ENCODE measurements at places on chromosomes 7 and 10.

GRCh38 chr10:24257588-24257987, 48.6 kb downstream of the KIAA1217 start:
- DNase-seq: no peak

GRCh38 chr7:68488341-68489060, 1109.8 kb upstream of the AUTS2 start:
- DNase-seq: no peak

DNA sequence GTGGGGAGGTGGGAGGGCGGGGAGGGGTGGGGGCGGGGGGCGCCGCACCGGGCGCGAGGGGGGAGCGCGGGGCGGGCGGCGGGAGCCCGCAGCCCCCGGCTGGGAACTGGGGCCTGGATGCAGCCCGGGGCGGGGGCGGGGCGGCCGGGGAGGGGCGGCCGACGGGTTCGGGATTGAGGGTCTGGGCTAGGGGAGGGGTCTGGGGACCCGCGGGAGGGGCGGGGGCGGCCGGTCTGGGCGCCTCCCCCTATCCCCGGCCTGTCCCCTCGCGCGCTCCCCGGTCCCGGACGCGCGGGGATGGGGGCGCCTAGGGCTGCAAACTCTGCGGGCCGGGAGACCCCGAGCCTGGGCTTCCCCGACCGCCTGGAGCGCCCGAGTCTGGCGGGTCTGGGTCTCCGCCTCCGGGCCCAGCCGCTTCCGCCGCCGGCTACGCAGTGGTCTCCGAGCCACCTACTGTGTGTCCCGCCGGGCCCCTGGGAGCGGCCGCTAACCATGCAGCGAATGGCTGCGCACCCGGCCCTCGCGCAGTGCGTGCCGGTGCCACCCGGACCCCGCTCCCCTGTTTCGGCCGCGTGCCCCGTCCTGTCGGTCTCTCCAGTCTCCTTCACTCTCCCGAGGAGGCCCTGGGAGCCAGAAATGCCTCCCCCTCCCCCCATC, 375 bp upstream of the FGF8 start:
- DNase-seq: no peak

DNA sequence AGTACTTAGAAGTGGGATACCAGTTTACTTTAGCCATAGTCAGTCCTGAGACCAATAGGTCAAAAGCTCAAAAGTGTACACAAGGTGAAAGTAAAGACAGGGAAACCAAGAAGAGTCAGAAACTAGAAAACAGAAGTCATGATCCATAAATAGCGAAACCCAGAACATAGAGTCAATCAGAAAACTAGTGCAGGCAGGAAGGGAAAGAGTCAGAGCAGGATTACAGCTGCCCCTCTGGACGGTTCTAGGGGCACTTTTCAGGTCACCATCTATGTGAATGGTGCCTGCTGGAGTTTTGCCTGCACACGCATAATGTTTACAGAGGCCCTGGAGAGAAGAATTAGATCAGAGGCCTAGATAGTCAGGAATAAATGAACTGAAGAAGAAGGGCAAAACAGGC, 22.4 kb upstream of the DMTF1 start:
- no peak for DNase-seq

DNA sequence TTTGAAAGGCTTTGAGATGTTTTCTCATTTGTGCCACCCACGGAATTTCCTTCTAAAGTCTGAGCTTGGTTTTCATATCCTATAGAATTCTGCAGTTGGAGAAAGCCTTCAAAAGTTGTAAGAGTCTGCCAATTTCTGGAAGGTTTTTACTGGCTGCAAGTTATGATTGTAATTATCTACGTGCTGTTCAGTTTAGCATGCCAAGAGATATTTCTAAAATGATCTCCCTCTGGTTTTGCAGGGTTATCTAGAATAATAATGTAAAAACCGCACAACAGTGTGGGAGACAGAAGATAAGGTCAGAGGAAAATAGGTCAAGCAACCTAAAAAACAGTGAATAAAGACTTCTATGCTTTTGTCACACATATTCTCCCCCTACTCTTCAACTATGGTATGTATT, 69.3 kb downstream of the MTERF1 start:
- no peak for DNase-seq

- DNase-seq: no peak
Observed at GRCh38 chr7:15571301-15571878, 9.6 kb upstream of the AGMO start.

GRCh38 chr7:154598864-154599263, 404.1 kb downstream of the PAXIP1 start:
- DNase-seq: no peak

- DNase-seq: no peak
Observed at GRCh38 chr10:74052994-74053393, 55.1 kb downstream of the VCL start.

DNA sequence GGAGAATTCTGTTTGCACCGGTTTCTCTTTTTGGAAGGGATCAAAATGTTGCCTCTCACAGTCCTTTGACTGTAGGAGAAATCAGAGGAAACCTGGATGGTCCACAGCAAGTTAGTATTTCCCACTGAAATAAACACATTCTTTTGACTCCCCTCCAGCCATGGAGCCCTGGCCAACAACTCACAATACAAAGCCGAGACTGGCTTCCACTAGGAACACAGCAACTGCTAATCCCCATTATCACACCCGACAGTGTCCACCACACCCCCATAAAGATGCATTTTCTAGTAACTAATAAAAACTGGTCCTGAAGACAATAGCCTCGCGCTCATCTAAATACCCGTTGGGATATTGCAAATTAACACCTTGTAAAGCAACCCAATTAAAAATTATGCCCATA, 798 bp upstream of the MACROH2A2 start:
- no peak for DNase-seq

DNA sequence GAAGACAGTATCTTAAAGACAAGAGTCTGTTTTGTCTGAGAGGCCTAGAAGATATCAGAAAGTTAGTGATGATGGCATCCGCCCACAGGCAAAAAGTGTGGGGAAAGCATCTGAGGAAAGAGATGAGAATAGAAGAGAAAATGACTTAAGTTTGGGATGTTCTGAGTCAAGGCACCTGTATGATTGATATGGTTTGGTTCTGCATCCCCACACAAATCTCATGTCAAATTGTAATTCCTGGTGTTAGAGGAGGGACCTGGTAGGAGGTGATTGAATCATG, 568.2 kb upstream of the MGMT start:
- DNase-seq: no peak

DNA sequence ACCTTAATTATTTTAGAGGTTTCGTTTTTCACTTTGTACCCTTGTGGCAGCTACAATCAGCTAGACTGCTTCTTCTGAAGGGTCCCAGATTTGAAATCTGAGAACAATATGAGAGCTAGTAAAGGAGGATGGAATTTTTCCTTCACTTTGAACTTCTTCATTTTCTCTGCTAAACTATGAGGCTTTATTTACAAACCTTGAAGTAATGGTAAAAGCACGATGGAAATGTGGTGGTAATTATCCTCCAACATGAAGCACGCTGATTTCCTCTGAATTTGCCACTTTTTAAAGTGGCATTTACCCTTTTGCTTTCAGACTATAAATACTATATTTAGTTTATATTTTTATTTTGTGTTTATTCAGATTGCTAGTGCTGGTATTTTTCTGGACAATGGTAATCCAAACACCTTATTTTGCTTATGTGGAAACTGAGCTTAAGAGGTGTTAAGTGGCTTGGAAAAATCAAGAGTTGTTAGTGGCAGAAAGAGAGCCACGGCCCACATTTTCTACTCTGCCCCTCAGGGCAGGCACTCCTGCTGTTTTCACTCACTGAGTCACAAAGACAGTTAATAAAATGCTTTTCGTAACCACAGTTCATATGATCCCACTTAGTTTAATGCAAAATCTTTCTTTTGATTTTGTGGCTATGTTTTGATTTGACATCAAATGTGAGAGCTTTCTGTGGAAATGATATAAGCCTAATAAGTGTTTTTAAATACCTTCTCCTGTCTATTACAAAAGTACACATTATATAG, 2.7 kb downstream of the SSMEM1 start:
- no peak for DNase-seq

DNA sequence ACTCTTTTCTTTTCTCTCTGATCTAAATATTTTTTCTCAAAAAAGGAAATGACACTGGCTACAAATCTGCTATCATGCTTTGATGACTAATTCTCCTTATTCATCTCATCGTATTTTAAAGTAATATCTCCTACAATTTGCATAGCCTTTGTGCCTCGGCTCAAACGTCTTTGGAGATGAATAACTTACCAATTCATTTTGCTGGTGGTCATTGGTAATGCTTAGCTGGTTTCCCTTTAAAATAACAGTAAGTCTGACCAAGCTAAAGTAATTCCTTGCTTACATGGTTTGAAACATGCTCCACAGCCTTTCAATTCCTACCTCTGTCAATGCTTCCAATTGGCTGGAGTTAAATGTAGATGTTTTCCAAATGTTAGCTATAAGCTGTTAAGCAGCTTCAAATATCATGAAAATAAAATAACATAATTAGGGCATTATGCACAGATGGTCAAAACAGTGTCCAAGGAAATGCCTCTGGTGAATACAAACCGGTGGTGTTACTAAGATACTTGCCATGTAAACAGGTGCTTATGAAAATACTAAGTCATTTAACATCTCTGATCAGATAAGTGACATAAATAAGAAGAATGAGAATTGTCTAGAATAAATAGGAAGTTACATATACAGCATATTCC, 435.0 kb downstream of the POM121L12 start:
- DNase-seq: no peak

DNA sequence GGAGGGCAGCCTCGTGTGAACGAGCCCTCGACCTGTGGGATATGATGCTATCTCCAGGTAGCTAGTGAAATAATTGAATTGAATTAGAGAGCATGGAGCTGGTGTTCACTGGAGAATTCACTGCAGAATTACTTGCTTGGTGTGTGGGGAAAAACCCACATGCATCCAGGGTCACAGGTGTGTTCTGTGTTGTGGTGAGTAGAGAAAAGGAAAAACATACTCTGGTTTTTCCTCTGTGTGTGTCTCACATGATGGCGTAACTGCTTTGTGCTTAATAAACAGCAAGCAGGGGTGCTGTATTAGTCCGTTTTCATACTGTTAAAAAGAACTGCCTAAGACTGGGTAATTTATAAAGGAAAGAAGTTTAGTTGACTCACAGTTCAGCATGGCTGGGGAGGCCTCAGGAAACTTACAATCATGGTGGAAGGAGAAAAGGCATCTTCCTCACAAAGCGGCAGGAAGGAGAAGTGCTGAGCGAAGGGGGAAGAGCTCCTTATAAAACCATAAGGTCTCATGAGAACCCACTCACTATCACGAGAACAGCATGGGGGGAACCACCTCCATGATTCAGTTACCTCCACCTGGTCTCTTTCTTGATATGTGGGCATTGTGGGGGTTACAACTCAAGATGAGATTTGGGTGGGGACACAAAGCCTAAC, 62.6 kb downstream of the TACR2 start:
- no peak for DNase-seq

GRCh38 chr10:132077091-132077490, 11.3 kb downstream of the JAKMIP3 start:
- no peak for DNase-seq

GRCh38 chr10:31146491-31147209, 115.0 kb upstream of the ZNF438 start:
- DNase-seq: no peak

GRCh38 chr10:81708416-81708815, 166.6 kb upstream of the NRG3 start:
- DNase-seq: no peak

DNA sequence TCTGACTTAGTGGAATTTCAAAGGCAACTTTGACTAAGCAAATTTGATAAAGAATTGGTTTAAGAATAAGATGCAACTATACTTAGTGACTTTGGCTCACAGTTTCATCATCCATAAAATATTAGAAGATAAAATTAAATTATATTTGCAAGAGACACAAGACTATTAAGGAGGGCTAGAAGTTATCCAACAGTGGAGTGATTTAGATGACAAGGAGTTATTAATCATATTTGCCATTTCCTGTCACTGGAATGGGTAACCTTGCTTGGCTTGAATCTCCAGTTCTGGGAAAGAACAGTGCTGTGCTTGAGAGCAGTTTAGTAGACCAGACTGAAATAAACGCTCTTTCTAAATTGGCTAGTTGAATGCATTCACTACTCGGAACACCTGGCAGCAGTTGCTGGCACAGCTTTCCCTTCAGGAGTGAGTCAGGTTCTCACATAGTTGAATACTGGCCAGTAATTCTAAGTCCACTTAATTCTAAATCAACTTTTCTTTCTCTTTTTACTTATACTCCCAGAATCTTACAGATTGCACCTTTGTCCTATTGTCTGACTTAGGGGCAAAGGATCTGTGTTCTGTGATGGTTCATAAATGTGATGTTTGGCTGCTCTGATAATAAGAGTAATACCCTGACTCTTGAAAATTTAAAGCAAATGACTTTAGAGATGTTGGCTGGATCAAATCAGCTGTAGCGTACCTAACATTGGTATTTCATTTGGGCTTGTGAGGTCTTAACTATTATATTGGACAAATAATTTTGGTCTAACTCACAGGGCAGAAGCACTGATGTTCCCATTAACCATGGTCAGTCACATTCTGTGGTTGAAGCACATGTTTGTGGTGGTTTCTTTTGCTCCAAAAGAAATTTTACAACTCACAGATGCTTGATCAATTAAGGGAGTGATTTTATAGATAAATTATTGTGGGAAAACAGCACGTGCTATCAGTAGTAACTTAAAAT, 16.6 kb downstream of the STMP1 start:
- no peak for DNase-seq

DNA sequence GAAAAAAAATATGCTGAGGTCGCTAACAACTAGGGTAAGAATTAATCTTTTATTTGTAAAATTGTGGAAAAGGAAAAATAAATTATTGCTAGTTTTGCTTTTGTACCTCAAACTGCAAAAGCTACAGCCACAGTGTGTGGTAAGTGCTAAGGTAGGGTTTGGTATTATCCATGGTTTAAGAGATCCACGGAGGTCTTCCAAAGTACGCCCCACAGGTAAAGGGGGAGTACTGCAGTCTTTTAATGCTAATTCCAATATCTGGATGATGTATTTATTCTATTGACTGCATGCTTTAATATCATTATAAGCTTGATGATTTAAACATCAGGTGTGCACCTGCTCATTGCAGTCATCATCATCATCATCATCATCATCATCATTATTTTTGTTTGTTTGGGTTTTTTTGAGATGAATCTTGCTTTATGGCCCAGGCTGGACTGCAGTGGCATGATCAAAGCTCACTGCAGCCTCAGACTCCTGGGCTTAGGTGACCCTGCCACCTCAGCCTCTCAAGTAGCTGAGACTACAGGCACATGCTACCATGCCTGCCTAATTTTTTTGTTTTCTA, 38.4 kb upstream of the BMS1 start:
- no peak for DNase-seq

DNA sequence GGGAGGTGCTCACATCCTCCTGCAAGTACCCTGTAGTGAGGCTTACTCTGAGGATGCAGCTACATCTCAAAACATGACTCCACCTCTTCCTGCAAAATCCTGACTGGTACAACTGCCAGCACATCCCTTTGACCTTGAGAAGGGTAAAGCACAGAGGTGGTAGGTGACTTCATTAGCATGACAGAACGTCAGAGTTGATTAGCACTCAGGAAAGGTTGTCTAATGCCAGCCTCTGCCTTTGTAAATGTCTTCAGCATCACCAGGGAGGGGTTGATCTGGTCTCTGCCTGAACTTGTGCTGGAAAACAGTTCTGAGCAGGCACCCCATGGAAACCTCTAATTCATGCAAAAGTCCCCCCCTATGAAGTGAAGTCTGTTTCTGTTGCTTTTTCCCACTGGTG, 591.3 kb upstream of the GALNT17 start:
- DNase-seq: no peak

- no peak for DNase-seq
Observed at GRCh38 chr10:61870526-61870895, 31.0 kb upstream of the ARID5B start.

GRCh38 chr10:103507235-103508191, 14.0 kb downstream of the NEURL1 start:
- DNase-seq: no peak

- no peak for DNase-seq
Observed at GRCh38 chr7:155589001-155589980, 42.9 kb upstream of the CNPY1 start.

Data from substantia nigra (tissue), 51 donors.